SK-N-SH treated with all-trans-retinoic acid at 6 μM for 48 hours (cell line): ENCODE measurements at places on chromosomes 13 and 19.

GRCh38 chr19:7355871-7356270, 7.1 kb downstream of the ARHGEF18 start:
- ATAC-seq, result no peak

- peak; percentile 97 for ATAC-seq
These were observed 202.3 kb upstream of the KLHL1 start for GRCh38 chr13:70310396-70311119.

GRCh38 chr19:11025445-11025844, 63.8 kb upstream of the LDLR start:
- no peak for ATAC-seq

GRCh38 chr13:108566413-108567170, 62.8 kb upstream of the MYO16 start:
- no peak for ATAC-seq

DNA sequence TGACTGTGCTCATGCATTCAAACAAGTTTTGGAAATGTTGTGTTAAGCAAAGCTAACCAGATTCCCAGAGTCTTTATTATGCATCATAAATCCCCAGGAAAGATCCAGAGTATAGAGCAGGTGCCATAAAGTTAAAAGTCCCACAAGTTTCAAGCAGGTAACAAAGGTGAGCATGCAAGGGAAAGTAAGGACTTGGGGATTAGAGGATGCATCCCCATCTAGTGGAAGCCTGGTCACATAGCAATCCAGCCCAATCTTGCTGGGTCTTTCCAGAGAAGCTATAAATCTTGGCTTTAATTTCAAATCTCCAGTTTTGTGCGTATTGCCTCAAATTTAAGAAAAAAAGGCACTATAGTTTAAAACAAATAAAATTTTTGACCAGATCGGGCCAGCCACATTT, 72.7 kb downstream of the ZNF254 start:
- ATAC-seq, result no peak

- ATAC-seq, result no peak
These were observed 428.5 kb downstream of the GPC6 start for GRCh38 chr13:93655154-93655553.

DNA sequence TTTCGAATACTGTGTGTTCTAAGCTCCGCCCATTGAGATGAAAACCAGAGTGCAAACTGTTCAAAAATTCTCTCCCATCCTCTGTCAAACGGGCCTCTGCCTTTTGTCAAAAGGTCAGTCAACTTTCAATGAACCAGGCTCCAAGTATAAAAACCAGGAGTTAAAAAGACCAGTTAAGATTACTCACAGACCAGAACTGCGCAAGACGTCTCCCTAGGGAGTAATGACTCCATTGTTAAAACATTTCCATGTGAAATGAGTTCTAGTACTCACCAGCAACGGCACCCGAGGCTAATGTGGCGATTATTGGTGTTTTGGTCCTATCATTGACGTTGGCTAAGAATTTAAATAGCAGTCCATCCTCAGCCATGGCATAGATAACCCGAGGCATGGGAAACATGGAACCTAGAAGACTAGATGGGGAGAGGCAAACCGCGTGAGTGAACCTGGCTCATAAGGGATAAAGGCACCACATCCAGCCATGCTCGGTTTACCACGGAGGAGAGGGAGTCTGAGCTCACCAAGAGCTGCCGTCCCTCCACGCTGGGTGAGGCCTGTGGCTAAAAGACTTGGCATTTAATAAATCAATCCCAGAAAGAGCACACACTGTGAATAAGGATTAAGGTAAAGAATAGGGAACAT, 73.3 kb downstream of the SLC7A1 start:
- ATAC-seq, result peak; percentile 79

DNA sequence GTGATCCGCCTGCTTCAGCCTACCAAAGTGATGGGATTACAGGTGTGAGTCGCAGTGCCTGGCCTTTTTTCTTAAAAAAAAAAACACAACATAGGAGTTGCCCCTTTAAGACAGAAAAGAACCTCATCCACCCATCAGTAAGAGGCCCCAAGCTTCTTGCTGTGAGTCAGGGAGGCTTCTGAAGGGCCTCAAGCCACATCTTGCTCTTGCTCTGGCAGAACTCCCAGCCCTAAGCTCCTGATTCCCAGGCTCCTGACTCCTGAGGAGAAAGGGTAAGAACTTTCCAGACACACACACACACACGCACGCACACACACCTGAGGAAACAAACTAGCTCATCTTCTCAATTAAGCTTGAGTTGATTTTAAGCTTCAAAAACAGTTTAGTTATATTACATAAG, 6.9 kb downstream of the ETFB start:
- ATAC-seq, result peak; percentile 73

- peak; percentile 97 for ATAC-seq
These were observed 20.3 kb upstream of the TMTC4 start for GRCh38 chr13:100694722-100695508.

GRCh38 chr13:25715760-25716159, 336.1 kb downstream of the SHISA2 start:
- ATAC-seq, result no peak

DNA sequence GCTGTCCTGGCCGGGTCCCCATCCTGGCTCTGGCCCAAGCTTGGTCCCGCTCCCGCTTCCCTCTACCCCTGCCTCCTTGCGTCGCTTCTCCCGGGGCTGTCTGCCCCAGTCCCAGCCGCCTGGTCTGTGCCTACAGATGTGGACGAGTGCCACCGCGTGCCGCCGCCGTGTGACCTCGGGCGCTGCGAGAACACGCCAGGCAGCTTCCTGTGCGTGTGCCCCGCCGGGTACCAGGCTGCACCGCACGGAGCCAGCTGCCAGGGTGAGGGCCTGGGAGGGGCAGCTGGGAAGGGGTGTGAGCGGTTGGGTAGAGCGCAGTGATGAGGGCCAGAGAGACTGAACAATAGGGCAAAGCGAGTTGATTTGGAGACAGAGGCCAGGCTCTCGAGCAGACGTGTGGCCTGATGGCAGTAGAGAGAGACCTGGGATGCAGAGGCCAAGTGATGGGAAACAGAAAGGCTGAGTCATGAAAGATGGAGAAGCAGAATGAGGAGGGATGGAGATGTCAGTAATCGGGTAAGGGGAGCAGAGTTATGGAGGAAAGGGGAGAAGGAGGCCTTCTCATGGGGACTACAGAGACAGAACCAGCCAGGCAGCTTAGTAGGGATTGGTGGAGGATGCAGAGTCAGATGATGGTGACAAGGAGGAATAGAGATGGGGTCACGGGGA, 9.4 kb downstream of the LTBP4 start:
- ATAC-seq, result peak; percentile 23

DNA sequence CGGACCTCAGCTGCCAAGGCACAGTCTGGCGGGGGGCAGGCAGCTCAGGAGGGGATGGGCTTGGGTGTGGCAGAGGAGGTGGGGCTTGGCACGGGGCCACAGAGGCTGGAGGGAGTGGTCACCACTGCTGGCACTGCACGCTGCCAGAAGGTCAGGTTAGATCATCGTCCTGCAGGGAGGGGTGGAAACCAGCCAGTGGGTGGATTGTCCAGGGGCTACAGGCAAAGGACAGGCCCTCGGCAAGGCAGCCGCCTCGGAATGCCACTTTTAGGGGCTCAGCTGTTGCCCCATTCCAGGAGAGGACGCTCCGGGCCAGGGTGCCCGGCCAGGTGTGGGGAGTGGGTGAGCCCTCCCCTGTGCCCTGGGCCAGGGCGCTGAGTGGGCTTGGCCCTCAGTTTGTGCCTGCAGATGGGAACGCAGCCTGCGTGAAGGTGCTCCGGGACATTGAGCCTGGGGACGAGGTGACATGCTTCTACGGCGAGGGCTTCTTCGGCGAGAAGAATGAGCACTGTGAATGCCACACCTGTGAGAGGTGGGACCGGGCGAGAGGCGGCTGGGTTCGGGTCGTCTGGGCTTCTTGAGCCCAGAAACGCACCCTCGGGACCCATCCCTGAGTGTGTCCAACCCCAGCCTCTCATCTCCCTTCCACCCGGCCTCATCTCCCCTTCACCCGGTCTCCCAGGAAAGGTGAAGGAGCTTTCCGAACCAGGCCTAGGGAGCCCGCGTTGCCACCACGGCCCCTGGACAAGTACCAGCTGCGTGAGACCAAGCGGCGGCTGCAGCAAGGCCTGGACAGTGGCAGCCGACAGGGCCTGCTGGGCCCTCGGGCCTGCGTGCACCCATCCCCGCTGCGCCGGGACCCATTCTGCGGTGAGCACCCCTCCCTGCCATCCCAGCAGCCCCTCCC, 6.4 kb downstream of the KMT5C start:
- ATAC-seq, result no peak

DNA sequence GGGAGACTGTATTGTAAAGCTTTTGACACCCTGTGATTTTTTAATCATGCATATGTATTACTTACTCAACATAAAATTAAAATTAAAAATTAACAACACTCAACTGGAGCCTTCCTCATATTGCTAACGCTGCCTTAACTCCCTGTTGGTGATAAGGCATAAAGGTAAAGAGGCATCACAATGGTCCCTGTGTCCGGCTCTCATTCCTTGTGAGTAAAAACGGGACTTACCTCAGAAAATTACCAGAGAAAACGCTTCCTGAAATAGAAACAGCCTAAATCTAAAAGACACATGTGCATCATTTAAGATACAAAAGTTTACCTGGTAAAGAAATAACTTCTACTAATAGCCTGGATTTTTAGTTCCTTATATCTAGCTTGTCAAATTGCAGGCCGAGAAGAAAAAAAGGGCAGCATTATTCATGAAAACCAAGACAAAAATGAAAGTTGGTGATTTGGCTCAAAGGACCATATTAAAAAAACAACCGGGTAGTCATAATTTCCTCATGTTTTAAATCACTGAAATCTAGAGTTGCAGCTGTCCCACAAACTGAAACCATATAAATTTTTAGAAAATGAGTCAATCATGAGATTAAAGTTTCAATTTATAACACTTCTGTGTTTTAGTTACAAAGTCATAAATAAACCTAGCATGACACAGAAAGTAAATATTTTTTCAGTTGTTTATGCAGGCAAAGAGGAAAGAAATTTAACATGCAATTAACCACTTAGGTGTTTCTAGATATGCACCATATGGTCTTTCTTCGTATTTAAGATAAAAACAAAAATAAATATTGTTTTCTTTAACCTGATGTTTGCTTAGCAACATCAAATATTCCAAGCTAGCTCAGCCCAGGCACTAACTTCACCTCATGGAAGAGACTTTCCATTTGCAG, 94.7 kb downstream of the MIPEP start:
- peak; percentile 28; the same call in 2 of the 3 replicates for ATAC-seq

DNA sequence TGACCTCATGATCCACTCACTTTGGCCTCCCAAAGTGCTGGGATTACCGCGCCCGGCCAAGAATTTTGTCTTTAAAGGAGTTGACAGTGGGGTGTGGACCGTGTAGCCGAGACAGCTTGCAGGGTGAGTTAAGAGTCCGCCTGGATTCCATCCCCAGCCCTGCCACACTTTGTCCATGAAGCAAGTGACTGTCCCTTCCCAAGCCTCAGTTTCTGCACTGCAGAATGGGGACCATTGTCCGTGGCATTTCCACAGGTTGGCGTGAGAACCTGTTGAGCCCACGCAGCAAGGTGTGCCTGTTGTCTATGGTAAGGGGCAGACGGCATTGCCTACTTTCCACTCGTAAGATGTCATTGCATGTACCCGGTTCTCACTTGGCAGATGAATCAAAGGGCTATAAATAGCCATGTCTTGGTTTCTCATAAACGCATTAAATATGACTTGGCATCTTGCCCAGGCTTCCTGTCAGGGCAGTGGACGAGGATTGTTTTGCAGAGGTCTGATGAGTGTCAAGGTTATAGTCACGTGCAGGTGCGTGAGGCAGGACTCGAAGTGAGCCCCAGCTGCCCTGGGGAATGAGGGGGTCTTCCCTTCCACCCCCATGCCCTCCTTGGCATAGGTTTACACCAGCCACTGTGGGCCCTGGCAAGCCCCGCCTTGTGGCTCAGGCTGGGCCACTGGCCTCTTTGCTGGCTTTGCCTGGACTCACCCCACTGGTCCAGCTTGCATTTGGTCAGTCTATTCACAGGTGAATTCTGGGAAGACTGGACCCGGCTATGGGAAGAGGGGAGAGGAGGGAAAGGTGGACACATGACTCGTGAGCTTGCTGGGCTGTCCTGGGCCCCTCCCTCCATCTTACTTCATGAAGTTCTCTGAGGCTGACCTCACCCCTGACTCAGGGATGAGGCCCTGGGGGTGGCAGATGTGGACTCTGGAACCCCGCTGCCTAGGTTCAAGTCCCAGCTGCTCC, 14.6 kb downstream of the FAM187B start:
- peak; percentile 87 for ATAC-seq

- no peak for ATAC-seq
These were observed 238.0 kb downstream of the VWA8 start for GRCh38 chr13:41722684-41723535.

DNA sequence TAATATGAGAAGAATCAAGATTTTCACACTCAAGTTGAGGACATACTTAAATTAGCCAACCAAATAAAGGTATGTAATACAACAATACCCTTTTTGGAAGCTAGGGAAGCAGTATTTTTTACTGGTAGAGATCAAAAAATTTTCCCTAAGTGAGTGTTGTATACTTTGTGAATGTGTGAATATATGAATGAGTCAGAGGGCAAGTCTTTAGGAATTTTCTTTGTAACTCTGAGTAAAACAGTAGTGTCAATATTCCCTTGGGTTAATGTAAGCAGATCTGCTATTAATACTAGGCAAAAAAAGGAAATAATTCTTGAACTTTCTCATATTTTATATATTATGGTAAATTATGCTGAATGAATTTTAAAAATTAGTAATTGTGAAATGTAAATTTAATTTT, 1161.8 kb upstream of the MIR17HG start:
- ATAC-seq, result no peak

DNA sequence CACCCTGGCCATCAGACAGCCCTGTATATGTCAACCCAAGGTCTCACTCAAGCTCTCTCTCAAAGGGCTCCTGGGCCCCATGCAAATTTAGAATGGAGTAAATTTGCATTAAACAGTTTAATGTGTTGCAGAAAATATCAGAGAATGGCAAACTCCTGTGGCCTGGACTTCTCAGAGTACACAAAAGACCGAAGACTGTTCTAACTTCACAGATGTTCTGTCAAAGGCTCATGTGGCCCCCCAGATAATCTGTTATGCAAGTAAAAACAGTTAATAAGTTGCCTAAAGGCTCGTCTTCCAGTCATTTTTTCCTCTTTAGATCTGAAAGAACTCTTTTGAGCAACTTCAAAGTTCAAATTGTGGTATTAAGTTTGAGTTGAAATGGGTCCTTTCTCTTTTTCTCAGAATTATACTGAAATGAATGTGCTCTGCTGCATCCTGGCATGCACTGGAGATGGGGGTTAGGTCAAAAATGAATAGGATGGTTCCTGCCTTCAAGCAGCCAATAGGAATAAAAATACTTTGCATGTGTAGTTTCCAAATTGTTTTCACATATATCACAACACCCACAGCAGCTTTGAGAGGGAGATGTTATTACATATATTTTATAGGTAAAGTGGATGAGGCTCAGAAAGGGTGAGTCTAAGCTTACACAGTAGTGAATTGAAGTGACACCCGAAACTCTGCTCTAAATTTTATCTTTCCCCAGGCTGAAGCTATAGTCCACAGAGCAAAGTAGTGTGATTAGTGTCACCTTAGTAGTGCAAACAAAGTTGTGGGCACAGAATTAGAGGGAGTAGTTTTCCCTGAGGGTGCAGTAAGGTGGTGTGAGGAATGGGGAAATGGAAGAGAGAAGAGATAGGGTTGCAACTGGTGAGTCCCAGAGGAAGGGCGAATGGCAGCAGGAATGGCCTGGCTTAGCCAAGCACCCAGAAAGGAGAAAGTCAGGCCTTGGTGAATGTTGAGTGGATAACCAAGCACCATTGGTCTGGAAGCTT, 205.0 kb upstream of the RFC3 start:
- ATAC-seq, result no peak

- peak; percentile 39; the same call in 1 of the 3 replicates for ATAC-seq
These were observed 472.7 kb upstream of the NBEA start for GRCh38 chr13:34469196-34469986.
